Tibial artery (tissue), 4 donors: ENCODE measurements at places on chromosomes 6 and 20.
A peak's percentile ranks its signal among the peaks of the same experiment; 100 is the strongest.

GRCh38 chr6:4554645-4555044 lies 221.6 kb upstream of the CDYL start:
- H3K36me3 ChIP-seq: no peaks in the 10 kb centered on the region
- no peak for DNase-seq
- H3K4me1 ChIP-seq: no peaks in the 10 kb centered on the region
- H3K27me3 ChIP-seq: no peaks in the 10 kb centered on the region
- H3K27ac ChIP-seq: no peak overlapping the region
- H3K4me3 ChIP-seq: no peak overlapping the region

DNA sequence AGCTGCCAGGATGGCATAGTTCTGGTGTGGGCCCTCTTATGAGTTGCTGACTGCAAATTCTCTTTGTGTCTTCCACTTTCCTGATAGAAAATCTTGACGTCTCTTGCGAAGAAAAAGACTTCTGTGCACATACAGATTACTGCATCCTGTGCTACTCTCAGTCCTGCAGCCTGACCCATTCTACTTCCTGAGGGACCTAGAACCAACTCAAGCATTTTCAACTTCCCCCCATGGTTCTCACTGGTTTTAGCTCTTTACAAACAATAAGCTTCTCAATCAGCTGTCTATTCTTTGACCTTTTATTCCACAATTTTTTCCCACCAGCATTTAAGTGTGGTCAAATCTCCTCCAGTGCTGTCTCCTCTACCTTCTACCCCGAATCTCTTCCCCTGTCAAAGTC lies 13.4 kb upstream of the KLHL32 start:
- no peaks in the 10 kb centered on the region for H3K27me3 ChIP-seq
- no peak overlapping the region for H3K27ac ChIP-seq
- H3K4me3 ChIP-seq: no peak overlapping the region
- no peak for DNase-seq
- H3K36me3 ChIP-seq: no peaks in the 10 kb centered on the region
- H3K4me1 ChIP-seq: no peaks in the 10 kb centered on the region

- no peaks in the 10 kb centered on the region for H3K36me3 ChIP-seq
- DNase-seq: no peak
- H3K27ac ChIP-seq: no peak overlapping the region
- H3K27me3 ChIP-seq: peaks cover 7% of the 10 kb centered on the region
Measured at GRCh38 chr20:43842126-43843020, 72.3 kb upstream of the TOX2 start.

DNA sequence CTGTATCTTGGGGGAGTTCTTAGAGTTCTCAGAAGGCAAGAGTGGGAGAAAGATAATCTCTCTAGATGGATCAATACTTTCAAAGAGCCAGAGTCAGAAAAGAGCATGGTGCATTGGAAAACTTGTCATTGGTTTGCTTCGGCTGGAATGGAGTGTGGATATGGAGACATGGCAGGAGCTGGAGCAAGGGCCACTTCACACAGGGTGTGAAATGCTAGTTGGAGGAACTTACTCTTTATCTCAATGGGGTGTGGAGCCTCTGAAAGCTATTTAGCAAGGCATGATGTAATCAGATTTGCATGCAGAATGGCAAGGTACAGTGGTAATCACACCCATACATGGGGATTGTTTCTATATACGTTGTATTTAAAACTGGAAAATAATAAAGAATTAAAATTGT lies 31.5 kb upstream of the PAQR8 start:
- no peak for DNase-seq
- no peaks in the 10 kb centered on the region for H3K4me1 ChIP-seq
- no peak overlapping the region for H3K27ac ChIP-seq
- no peaks in the 10 kb centered on the region for H3K36me3 ChIP-seq
- no peak overlapping the region for H3K4me3 ChIP-seq

GRCh38 chr6:163655217-163656121 lies 241.0 kb downstream of the QKI start:
- H3K36me3 ChIP-seq: no peaks in the 10 kb centered on the region
- no peaks in the 10 kb centered on the region for H3K4me1 ChIP-seq
- DNase-seq: no peak
- no peak overlapping the region for H3K4me3 ChIP-seq

GRCh38 chr6:34284563-34285447 lies 36.0 kb upstream of the SMIM29 start:
- DNase-seq: peak; percentile 77
- H3K4me1 ChIP-seq: no peaks in the 10 kb centered on the region
- H3K4me3 ChIP-seq: no peak overlapping the region
- H3K27ac ChIP-seq: no peak overlapping the region
- peaks cover 5% of the 10 kb centered on the region for H3K36me3 ChIP-seq

GRCh38 chr6:148349466-148349865 lies 6.8 kb downstream of the SASH1 start:
- H3K27ac ChIP-seq: no peak overlapping the region
- DNase-seq: no peak
- H3K36me3 ChIP-seq: no peaks in the 10 kb centered on the region
- peaks cover 5% of the 10 kb centered on the region for H3K4me1 ChIP-seq
- no peak overlapping the region for H3K4me3 ChIP-seq

- H3K27me3 ChIP-seq: peaks cover 3% of the 10 kb centered on the region
- no peaks in the 10 kb centered on the region for H3K36me3 ChIP-seq
- no peak overlapping the region for H3K4me3 ChIP-seq
- no peaks in the 10 kb centered on the region for H3K4me1 ChIP-seq
- no peak overlapping the region for H3K27ac ChIP-seq
Measured at GRCh38 chr20:44662261-44662660, 10.8 kb upstream of the ADA start.

DNA sequence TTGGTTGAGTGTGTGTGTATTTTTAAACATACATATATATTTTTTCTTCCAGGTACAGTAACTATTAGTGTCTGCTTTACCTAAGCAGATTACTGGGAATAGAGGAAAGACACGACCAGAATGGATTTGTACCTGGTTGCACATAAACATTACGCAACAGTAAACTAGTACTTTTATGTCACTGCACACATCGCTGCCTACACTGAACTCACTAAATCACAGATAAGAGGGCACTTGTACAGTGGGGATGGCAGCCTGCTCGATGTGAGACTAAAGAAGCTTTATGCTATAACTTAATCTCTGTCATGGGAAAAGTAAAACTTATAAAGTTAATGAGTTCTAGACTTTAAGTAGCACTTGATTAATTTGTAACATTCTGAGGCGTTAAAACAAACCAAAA lies 89.5 kb upstream of the SIM1 start:
- DNase-seq: no peak
- no peaks in the 10 kb centered on the region for H3K4me1 ChIP-seq
- H3K27me3 ChIP-seq: no peaks in the 10 kb centered on the region

- no peak overlapping the region for H3K27ac ChIP-seq
- H3K36me3 ChIP-seq: no peaks in the 10 kb centered on the region
- DNase-seq: no peak
- no peaks in the 10 kb centered on the region for H3K27me3 ChIP-seq
Measured at GRCh38 chr6:89970072-89970471, 75.8 kb downstream of the GJA10 start.

GRCh38 chr6:170080169-170080827 lies 210.6 kb downstream of the DLL1 start:
- no peak for DNase-seq
- H3K27me3 ChIP-seq: no peaks in the 10 kb centered on the region
- H3K4me1 ChIP-seq: no peaks in the 10 kb centered on the region
- H3K36me3 ChIP-seq: no peaks in the 10 kb centered on the region
- H3K27ac ChIP-seq: no peak overlapping the region

DNA sequence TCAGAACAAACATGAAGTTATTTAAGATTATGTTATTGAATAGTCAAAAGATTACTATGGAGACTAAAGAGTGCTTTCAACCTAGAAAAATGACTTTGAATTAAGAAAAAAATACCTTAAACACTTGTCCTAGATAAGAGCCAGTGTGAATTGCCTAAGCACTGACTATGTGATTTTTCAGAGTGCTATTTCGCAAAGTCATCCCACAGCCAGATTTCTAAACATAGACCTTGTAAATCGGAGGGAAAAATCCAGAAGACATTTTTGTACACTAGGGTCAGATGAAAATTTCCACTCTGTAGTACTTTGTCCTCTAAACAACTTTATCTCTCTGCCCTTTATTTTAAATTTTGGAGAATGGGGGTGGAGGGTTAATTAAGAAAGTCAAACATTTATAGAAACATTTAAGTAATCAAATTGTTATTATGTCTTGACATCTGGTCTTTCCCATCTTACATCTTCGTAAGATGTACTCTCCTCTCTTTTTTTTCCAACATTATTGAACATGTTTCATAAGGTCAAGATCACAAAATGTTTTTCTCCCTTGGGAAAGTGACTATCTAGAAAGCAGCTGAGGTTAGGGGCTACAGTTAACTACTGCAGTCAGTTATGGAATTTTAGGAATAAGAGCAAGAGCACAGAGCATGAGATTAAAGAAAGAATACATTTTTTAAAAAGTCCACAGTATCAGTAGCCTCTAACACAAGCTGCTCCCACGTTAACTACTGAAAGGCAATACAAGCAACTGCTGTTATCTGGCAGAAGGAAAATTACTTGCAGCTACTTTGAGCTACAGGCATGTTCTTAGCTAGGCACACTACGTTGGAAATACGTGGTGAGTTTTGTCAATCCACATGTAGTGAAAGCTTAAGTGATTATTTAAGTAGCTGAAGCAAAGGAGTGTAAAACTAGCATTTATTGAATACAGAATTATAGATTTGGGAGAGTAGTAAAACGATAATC lies 648.5 kb downstream of the HTR1B start:
- no peaks in the 10 kb centered on the region for H3K4me1 ChIP-seq
- no peaks in the 10 kb centered on the region for H3K27me3 ChIP-seq
- peak overlapping the region; percentile 63 for H3K27ac ChIP-seq
- H3K4me3 ChIP-seq: no peak overlapping the region

DNA sequence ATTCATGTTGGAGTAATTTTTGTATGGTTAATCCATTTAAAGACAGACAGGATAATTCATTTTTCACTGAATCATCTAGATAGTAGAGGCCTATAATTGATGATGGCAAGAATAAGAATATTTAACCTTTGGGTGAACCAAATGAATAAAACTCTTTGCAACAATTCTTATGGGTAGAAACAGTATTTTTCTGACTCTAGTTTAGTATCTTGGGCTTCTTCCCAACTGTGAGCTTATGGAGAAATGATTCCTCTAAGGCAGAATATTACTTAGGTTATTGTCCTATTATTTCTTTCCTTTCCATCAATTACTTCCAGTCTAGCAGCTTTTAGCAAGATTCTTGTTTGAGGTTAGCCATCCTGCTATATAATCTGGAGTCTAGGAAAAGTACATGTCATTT lies 734.9 kb upstream of the FLRT3 start:
- no peak overlapping the region for H3K4me3 ChIP-seq
- no peaks in the 10 kb centered on the region for H3K36me3 ChIP-seq
- H3K4me1 ChIP-seq: no peaks in the 10 kb centered on the region
- no peak overlapping the region for H3K27ac ChIP-seq
- DNase-seq: no peak

DNA sequence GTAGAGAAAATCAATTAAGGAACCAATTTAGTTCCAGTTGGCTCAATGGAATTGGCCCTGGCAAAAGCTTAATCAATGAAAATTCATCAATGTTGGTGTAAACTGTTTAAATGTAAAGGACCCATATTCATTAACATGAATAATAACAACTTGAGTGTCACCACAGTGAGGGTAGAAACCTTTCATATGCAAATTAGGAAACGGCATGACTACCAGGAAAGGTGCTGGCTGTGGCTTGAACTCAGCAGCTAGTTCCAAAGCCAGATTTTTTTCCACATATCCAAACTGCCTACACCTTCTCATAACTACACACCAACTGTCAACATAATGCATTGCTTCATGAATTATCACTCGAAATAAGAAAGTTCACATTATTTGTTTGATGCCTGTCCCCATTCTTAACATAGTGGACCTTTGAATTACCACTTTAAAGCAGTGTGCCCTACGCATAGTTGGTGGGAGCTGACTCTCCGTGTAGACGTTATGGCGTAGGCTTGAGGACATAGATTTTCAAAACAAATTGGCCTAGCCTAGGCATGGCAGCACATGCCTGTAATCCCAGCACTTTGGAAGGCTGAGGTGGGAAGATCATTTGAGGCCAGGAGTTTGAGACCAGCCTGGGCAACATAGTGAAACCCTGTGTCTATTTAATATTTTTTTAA lies 19.7 kb downstream of the PBOV1 start:
- no peaks in the 10 kb centered on the region for H3K4me1 ChIP-seq
- no peak overlapping the region for H3K27ac ChIP-seq
- no peaks in the 10 kb centered on the region for H3K36me3 ChIP-seq

GRCh38 chr6:104252276-104252675 lies 607.4 kb downstream of the HACE1 start:
- H3K27me3 ChIP-seq: no peaks in the 10 kb centered on the region
- no peaks in the 10 kb centered on the region for H3K4me1 ChIP-seq
- no peak overlapping the region for H3K4me3 ChIP-seq
- DNase-seq: no peak

- peaks cover 6% of the 10 kb centered on the region for H3K4me1 ChIP-seq
- no peak for DNase-seq
- no peaks in the 10 kb centered on the region for H3K27me3 ChIP-seq
- no peak overlapping the region for H3K27ac ChIP-seq
Measured at GRCh38 chr6:36692220-36692619, 5.4 kb upstream of the RAB44 start.

DNA sequence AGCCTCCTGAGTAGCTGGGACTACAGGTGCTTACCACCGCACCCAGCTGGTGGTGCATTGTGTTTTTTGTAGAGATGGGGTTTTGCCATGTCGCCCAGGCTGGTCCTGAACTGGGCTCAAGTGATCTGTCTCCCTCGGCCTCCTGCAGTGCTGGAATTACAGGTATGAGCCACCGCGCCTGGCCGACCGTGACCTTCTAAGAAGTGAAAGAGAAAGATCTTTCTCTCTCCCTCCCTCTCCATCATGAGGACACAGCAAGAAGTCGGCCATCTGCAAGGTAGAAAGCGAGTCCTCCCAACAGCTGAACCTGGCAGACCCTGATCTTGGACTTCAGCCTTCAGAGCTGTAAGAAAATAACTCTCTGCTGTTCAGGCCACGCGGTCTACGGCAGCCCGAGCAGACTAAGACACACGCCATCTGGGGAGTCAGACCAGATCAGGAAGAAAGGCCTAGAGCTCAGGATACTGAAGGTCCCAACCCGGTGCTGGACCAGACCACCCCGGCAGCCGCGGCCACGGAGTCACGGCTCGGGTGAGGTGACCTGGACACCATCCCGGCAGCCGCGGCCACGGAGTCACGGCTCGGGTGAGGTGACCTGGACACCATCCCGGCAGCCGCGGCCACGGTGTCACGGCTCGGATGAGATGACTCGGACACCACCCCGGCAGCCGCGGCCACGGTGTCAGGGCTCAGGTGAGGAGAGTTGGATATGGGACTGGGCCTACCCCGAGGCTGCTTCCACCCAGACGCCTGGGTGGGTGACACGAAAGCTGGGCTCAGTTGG lies 9.6 kb downstream of the GMEB2 start:
- no peak overlapping the region for H3K4me3 ChIP-seq
- no peaks in the 10 kb centered on the region for H3K27me3 ChIP-seq
- no peak overlapping the region for H3K27ac ChIP-seq
- H3K36me3 ChIP-seq: peaks cover 26% of the 10 kb centered on the region
- no peak for DNase-seq
